ENCODE measurements at places on chromosomes 4 and X.

DNA sequence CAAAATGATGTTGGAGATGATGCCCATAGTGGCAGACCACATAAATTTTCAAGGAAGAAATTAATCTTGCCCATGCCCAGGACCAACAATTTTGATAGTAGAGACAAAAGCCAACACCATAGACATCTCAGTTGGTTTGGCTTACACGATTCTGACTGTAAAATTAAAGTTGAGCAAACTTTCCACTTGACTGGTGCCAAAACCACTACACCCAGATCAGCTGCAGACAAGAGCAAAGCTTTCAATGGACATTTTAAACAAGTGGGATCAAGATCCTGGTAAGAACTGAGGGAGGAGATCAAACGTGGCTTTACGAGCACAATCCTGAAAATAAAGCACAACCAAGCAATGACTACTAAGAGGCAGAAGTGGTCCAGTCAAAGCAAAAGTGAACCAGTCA lies 90.7 kb downstream of the PAPSS1 start:
- DNase-seq, result no peak

DNA sequence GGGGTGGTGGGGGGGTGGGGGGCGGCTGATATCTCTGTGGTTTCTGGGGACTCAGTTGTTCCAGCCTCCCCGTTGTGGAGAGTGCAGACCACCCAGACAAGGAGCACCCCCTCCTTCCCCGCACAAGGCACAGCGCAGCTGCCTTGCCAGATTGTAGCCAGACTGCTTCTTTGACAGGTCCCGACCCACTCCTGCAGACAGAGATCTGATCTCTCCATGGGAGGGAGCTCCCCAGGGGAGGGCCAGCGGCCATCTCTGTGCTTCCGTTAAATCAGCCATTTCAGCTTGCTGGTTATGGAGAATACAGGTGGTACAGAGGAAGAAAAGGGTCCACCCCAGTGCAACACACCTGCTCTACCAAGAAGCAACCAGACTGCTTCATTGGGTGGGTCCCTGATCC lies 80.8 kb downstream of the FGF16 start:
- DNase-seq, result no peak

- DNase-seq, result no peak
These were observed 2045.3 kb downstream of the ARAP2 start for GRCh38 chr4:34198966-34199365.

DNA sequence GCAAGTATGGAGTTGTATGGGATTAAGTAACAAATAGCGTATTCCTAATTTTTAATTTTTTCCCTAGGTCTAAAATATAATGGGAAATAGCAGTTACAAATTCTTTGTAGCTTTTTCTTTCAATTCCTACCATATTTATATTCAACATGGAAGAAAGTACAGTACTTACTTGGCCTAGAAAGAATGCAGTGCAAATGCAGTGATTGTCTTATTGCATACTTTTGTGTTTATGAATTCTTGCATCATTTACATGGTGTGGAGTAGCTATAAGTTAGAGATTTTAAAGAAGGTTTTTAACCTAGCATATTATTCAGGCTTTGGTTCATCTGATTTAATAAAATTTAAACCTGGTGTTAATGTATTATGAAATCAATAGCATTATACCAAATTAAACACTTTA lies 263.3 kb downstream of the BMPR1B start:
- DNase-seq, result no peak

GRCh38 chr4:17094159-17094875 lies 195.9 kb upstream of the LDB2 start:
- DNase-seq, result no peak

Data from LoVo (cell line).